ENCODE measurements at places on chromosomes 1 and 21.

- no peak for DNase-seq
Measured at GRCh38 chr1:25122747-25123146, 109.6 kb downstream of the SYF2 start.

DNA sequence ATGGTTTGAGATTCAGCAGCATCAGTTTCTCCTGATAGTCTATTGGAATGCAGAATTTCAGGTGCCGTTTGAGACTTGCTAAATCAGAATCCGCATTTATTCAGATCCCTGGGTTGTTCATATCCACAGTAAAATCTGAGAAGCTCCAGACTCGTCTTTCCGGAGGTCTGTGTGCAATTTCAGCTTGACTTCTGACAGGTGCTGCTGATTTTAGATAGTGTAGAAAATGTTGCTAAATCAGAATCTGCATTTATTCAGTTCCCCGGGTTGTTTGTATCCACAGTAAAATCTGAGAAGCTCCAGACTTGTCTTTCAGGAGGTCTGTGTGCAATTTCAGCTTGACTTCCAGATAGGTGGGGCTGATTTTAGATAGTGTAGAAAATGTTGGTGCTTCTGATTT lies 113.7 kb downstream of the PAPPA2 start:
- DNase-seq = no peak

- DNase-seq = no peak
Measured at GRCh38 chr1:235996048-235996785, 68.7 kb downstream of the NID1 start.

DNA sequence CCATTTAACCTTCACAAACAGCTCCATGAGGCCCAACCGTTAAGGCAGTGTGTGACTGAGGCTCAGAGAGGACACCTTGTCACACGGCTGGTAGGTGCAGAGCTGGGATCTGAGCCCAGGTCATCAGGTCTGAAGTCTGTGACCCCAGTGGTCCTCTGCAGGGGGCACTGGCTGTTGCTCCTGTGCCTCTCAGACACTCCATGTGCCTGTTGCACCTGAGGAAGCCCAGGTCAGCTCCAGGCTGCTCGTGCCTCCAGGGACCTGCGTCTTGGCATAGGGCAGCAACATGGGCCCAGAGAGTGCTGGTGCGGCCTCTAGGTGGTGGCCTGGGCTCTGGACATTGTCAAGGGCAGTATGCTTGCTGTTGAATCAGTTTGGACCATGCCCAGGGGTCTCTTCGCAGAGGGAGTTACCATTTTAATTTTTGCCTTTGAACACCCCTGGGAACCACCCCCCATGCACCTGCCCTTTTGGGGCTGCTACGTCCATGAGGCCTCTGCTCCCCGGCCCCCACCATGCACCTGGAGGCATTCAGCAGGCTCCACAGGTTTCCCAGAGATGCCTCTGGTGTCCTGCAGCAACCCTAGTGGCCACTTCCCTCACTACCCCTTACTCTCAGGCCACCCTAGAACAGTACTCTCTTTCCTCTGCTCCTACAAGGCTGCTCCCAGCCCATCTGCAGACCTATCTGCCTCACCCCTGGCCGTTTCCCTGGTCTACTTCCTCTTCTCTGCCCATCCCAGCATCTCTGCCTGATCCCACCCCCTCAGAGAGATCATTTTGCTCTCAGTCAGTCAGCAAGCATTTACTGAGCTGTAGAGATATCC lies 25.2 kb upstream of the EPS8L3 start:
- DNase-seq = no peak

DNA sequence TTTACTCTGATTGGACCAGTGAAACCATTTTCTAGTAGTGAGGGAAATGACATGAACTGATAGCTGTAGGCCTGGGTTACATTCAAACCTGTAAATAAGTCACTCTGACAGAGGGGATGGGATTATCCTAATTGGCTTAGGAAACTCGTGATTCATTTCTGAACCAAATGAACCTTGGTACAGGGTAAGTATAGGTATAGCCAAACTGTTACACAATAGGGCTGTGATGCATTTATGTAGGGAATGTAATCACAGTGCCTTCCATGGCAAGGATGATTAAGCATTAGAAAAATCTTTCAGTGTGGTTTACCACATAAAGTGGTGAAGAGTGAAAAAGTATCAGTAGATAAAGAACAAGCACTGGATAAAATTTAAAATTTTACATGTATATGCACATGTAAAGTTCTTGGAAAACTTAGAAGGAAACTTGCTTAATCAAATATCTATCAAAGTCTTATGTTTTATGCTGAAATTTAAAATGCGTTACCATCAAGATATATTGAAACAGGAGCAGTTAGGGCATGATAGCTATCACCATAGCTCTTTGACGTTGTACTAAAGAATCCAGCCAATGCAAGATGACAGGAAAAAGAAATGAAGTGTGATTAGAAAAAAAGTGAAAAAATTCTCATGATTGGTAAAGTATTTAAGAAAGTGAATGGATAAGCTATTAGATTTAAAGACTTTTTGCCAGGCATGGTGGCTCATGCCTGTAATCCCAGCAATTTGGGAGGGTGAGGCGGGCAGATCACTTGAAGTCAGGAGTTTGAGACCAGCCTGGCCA lies 63.0 kb downstream of the RABGAP1L start:
- DNase-seq = no peak

Measured in activated T-cell treated with anti-CD3 and anti-CD28 coated beads for 48 hours (primary cell).